Pulmonary artery endothelial cell (primary cell): ENCODE measurements at places on chromosomes 3 and 15.
A peak's percentile ranks its signal among the peaks of the same experiment; 100 is the strongest.

DNA sequence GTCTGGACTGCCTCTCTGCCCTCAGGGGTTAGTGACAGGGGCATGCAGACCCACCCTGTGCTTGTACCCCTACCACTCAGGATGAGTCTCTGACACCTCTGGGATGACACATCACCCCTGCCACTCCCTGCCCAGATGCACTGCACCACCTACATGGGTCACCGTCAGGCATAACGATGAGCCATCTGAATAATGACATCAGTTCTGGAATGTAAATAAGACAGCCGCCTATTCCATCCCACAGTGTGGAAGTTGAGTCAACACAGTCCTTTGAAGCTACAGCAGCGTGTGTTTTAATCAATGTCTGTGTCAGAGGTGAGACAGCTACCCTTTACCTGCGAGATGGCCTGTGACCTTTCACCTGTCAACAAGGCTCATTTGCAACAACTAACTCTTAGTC lies 268.7 kb upstream of the ARRDC4 start:
- DNase-seq = no peak

- peak; percentile 72 for DNase-seq
Measured at GRCh38 chr3:155070932-155071387, 9.2 kb upstream of the MME start.

DNA sequence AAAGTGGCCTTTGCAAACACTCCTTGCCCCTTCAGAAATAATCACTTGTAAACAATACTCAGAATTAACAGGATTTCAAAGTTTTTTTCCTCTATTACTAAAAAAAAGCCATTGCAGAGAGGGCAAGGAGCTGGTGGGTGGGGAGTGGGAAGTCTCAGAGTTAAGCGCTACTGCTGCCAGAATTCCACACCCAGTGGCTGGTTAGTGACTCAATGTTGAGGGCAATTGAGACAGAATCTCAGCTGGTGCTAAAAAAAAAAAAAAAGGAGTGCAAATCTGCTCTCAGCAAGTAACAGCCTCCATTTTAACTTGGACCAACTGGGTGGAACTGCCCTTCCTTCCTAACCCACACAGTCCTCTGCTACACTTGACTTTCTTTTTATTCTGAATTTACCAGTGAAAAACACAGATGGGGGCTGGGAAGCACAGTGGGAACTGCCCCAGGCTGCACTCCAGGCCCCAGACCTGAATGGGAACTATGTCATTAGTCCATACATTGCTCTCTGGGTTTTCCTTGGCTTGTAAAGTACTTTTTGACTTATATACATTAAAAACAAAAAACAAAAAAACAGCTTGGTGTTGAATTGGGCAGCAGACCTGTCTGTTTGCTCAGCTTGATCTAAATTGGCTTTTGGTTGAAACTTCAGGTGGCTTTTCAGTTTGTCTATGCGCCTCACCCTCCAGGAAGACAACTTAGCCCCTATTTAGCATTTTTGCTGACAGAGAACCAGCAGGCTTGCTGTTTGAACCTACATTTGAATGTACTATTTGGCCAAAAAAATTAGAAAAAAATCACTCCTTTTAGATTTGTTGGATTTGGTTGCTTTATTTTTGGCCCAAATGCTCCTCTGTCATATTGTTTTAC lies 357.8 kb upstream of the TBL1XR1 start:
- DNase-seq = no peak

GRCh38 chr3:171744158-171744741 lies 66.0 kb downstream of the PLD1 start:
- no peak for DNase-seq

- DNase-seq = no peak
Measured at GRCh38 chr15:90230071-90230494, 3.7 kb downstream of the CIB1 start.

GRCh38 chr3:46400000-46400734 lies 6.7 kb downstream of the CCR5AS start:
- peak; percentile 36 for DNase-seq

- no peak for DNase-seq
Measured at GRCh38 chr3:2771741-2772140, 338.4 kb downstream of the IL5RA start.

DNA sequence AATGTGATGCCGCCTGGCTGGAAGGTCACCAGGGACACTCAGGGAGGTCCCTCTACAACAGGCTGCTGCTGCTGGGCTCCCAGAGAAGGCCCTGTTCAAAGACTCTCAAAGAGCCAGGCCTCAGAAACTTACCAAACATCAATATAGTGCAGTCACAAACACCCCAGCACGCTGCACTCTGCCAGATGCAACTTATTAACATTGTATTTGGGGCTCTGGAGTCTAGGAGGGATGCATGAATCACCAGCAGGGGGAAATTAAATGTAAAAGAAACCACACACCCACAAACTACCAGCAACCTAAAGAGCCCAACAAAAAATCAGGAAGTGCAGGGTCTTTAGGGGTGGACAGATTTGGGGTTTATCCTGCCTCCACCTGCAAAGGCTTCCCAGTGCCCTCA lies 74.6 kb upstream of the SPATA12 start:
- DNase-seq = no peak

GRCh38 chr3:138578141-138578540 lies 15.9 kb downstream of the CEP70 start:
- no peak for DNase-seq

DNA sequence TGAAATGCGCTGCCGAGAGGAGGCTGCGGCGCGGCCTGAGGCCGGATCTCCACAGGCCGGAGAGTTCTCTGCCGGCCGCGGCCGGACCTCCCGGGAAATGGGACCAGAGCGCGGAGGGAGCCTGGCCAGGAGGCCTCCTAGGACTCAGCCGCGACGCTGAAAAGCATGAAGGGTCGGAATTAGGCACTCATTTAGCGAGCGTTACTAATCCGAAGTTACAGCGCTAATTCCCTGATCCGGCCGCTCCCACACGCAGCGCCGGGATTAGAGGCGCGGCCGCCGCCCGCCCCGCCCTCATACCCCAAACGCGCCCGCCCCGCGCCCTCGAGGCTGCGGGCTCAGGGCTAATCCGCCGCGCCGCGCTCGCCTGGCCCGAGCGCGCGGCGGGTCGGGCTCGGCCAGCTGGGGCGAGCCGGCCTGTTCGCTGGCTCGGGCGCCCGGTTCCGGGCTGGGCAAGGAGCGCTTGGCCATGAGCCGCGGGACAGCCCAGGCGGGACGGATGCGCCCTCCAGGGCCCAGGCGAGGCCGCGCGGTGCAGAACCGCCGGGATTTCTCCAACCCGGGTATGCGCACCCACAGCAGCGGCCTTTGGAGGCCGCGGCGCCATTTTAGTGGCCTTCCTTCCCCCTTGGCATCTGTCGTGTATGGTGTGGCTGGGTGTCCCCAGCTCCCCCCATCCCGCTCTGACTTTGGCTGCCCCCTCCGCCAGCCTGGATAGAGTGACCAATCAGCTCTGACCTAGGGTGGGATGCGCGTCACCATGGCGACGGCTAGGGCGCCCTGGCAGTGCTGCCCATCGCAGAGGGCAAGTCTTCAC lies 36.8 kb upstream of the POLG start:
- no peak for DNase-seq

DNA sequence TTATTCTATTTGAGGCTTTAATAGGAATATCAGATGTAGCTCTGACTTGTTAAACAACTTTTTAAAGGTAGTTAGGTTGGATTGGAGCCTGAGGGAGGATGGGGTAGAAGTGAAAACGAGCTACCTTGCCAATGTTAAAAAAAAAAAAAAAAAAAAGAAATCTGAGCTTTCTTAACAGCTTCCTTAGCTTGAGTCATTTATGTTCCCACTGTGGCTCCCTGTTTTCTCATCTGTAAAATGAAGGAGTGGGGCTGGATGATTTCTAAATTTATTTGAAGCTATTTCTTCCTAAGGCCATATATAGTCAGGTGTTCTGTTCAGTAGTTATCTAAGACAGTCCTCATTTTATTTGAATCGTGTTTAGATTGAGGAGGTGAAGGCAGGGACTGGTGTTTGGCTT lies 105.7 kb downstream of the EDEM1 start:
- no peak for DNase-seq

DNA sequence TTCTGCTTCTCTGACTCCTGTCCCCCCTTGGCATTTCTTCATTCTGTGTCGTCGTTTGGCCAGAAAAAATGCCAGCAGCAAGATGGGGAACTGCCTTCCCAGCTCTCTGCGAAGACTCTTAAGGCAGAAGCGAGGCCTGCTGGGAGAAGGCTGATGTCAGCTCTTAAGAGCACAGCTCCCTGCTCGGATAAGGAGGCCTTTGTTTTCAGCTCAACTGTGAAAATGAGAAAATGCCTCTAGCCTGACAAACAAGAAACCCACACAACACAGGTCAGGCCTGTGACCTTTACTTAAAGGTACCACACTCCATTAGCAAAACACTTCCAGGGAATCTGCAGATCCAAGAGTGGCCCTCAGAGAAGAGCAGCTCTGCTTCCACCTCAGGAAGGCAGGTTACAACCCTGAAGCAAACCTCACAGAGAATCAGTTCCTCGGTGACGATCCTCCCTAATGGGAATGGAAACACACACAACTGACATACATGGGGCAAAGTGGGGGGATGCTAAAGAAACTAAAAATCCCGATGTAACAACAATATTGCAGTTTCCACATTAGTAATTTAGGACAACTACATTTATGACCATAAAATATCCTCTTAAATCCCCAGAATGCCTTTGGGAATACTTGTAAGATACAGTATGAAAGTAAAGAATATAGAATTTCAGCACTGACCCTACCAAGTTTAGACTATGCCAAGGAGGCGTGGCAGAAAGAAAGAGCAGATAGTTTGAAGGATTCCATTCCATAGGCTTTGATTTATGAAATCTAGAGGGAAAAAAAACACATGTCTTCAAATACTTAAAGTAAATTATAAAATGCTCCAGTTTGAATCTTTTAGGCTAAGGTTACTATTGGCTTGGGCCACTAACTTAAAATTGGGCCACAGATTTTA lies 52.1 kb downstream of the VGLL4 start:
- peak; percentile 33 for DNase-seq

DNA sequence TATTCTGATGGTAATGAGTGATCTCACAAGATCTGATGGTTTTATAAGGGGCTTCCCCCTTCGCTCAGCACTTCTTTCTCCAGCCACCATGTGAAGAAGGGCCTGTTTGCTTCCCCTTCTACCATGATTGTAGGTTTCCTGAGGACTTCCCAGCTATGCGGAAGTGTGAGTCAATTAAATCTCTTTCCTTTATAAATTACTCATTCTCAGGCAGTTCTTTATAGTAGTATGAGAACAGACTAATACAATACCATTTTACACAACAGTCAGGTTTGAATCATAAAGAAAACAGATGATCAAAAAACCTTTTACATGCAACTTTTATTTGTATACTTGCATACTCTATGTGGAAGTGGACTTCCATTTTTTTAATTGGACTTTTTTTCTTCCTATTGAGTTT lies 46.7 kb upstream of the CBLB start:
- no peak for DNase-seq

GRCh38 chr3:179266701-179267211 lies 15.8 kb upstream of the KCNMB3 start:
- peak; percentile 17 for DNase-seq

- DNase-seq = no peak
Measured at GRCh38 chr15:81166636-81167305, 29.9 kb upstream of the IL16 start.

DNA sequence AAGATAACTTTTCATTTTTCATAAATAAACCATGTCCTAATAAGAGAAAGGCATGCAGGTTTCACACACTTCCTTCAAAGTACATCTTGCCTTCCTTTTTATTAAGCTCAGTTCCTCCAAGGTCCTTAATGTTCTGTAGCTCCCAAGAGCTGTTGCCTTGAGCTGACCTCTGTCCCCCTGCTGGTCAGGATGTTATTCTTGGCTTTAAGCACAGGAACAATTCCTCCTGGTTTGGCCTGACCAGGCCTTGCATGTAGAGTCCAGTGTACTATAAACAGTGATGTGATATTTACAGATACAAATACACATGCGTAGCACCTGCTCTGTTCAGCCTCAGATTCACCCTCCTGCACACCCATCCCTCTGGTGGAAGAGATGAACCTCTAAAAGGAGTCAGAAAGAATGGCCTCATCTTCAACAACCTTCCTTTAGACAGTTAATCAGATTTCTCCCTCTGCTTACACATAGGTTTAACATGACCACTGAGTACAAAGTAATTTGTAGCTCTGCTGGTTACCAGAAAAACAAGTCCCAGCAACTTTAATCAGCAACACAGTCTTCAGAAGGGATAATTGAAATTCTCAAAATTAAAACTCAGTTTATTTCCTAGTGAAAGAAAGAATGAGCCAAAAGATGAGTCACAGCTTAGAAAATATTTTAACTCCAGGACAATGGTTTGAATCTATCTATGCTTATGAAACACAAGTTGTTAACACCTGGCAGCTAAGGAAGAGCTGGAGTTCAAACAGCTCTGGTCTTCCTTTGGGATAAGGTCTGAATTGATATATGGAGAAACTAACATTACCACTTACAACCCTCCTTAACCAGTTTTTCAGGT lies 46.5 kb downstream of the PTPN9 start:
- DNase-seq = peak; percentile 69

DNA sequence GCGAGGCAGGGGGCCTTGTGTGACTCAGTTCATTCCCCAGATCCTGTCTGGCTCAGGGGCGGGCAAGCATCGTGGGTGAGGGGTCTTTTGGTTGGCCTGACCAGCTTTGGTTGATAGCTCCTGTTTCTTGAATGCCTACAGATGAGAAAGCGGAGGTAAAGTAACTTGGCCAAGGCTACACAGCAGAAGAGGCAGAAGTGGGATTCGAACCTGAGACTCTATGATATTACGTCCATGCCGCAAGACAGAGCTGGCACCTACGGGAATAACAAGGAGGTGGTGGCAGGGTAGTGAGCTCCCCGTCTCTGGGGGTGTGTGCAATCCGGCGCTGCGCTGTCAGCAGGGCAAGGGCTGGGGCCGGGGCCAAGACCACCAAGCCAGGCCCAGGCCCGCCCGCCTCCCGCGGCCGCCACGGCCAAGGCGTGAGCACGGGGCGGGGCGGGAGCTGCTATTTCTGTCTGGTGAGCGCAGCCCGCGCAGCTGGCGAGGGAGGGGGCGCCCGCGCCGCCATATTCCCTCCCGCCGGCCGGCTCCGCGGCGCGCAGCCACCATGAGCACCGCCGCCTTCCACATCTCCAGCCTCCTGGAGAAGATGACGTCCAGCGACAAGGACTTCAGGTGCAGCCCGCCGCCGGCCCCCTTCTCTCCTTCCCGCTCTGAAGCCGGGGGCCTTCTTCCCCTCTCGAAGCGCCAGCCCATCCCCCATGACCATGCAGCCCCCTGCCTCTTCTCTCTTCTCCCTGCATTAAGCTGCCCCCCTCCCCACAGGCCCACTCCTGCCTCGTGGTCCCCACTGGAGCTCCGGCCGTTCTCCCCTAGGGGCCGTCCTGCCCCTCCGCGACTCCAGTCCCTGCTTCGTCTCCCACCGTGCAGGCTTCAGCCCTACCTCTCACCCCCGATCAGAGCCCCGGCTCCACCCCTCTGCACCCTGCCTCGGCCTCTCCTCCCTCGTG lies at the start of gene CAND2:
TSS of gene CAND2 (plus strand) at position 510 of the 953 bp plus-strand sequence. CDS start at position 551, 41 bp downstream.
- no peak for DNase-seq

- no peak for DNase-seq
Measured at GRCh38 chr15:75420698-75421097, 30.8 kb downstream of the SIN3A start.
